Activated CD4-positive, alpha-beta memory T cell treated with anti-CD3 and anti-CD28 coated beads, Interleukin-2, amount 10 ng/mL, durations not matched to agents 7 days and 5 days (primary cell): ENCODE measurements at places on chromosomes 6 and 20.

GRCh38 chr6:120363429-120363828 lies 970.9 kb downstream of the TBC1D32 start:
- no peak for DNase-seq

- DNase-seq = no peak
Measured at GRCh38 chr6:80380566-80380965, 274.1 kb downstream of the BCKDHB start.

DNA sequence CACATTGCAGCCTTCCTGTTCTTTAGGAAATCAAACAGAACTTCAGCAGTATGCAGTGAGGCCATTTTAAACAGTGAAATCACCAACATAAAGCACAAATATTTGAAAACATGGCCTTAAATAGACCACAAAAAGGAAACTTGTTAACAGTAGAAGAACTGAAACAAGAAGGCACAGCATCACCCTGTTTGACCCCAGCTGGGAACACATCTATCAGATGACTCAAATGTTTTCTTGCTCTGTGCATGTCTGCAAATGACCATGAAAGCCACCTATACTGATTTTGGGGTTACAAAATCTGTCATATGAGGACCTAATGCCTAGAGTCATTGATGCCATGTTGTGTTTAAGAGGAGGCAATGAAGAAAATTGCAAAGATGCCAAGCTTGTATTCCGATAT lies 123.8 kb upstream of the ADGRF1 start:
- no peak for DNase-seq

DNA sequence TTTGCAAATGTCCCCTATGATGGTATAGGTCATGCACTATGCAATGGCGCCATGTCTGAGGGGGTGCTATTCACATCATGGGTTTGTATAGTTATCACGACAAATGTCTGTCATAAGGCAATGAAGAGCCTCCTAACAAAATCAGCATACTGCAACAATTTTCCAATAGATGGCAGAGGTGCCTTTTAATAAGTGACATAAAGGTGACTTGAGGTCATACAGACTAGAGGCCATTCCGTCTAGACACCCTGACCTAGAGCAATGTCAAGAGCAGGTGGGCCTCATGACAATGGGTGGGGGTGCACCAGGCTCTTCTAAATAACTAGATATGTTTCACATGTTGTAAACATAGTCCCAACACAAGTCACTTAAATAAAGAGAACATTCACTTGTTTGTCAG lies 107.7 kb downstream of the KIF6 start:
- no peak for DNase-seq

DNA sequence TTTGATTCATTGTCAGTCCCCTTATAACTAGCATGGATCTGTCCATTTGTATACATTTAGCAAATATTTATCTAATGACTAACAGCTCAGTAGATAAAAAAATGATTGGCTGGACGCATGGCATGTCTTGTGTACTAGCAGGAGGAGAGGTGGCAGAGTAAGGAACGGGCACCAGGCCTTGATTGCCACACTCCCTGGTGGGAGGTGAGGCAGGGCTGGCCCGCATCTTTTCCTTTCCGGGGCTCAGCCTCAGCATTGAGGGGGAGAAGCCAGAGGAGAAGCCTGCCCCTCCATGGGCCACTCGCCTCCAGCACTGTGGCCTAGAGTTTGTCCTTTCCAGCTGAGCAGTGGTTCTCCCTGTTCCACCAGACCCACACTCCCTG lies 84.9 kb upstream of the TMEM181 start:
- no peak for DNase-seq

- DNase-seq = no peak
Measured at GRCh38 chr6:5427586-5427985, 166.3 kb downstream of the FARS2 start.

DNA sequence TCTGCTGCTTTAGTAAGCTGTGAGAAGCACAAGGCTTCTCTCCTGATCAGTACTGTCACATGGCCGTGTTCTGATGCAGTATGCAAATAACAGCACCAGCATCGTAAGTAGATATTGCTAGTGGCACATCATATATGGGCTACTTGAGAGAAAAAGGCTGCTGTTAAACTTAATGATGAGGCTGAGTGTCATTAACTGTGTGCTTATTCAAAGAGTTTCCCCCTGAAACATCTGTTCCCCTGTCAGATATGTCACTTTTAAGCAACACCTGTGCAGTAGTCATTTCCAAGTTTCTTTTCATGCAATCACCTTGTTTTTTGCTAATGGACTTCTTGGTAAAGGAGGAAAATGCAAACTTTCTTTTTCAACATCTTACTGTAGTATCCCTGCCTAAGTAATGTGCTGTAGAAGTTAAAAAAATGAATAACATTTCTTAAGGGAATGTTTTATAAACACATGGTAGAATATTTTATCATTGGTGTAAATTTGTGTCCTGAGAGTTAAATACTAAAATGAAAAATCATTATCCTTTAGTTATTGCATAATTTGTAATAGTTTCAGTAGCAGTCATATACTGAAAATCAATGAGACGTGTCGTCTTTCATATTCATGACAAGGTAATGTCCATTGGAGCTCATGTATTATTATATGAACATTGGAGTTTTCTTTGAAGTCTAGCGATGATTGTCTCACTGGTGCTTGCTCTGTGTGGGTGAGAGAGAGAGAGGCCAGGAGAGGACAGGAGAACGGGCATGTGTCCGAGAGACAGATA lies 366.3 kb downstream of the CDKAL1 start:
- no peak for DNase-seq

GRCh38 chr6:70163795-70164194 lies 139.1 kb downstream of the COL9A1 start:
- no peak for DNase-seq

DNA sequence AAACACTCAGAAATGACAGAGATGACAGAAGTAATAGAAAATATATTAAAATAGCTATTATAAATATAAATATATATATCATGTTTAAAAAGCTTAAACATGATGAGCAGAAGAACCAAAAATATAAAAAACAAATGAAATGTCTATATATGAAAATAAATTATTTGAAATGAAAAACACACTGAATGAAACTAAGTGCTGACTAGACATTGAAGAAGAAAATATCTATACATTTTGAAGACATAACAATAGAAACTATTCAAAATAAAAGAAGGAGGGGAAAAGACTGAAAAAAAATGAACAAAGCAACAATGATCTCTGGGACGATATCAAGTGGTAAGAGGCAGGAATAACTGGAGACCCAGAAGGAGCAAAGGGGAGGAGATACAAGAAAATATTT lies 76.8 kb downstream of the RNASET2 start:
- no peak for DNase-seq

GRCh38 chr6:52155791-52156576 lies 30.2 kb upstream of the IL17A start:
- peak; percentile 21 for DNase-seq
